ENCODE measurements at places on chromosomes 3 and 15.

GRCh38 chr3:15264486-15264885 lies 58.4 kb downstream of the CAPN7 start:
- DNase-seq: no peak

DNA sequence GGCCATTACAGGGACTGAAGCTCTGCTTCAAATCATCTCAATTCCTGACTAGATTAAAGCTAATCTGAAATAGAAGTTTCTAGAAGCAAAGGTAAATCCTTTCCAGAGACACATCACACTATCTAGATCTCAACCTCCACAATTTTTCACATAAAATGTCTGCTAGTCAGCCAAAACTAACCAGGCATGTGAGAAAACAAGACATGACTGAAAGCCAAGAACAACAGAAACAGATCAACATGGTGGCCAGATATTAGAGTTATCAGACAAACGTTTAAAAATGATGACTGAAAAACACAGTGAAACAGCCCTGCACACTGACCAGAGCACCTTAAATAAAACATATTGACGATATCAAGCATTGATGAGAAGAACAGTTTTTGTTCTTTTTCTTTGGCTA lies 59.1 kb downstream of the SUMF1 start:
- DNase-seq: no peak

DNA sequence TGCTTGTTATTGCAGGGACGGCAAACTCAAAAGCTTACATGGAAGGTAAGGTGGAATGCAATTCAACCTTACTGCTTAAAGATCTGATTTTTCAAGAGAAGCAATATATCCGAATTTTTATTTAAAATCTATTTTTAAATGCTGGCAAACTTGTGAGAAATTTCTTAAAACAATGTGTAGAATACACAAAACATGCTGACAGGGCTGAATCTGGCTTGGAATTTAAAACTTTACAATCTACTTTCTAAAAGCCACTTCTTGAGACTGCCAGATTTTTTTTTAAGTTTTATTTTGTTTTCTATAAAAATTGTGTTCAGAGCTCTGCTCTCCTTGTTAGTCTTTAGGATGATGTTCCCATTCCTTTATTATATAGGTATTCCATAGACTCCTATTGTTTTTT lies 146.7 kb downstream of the ADAM10 start:
- DNase-seq: no peak

DNA sequence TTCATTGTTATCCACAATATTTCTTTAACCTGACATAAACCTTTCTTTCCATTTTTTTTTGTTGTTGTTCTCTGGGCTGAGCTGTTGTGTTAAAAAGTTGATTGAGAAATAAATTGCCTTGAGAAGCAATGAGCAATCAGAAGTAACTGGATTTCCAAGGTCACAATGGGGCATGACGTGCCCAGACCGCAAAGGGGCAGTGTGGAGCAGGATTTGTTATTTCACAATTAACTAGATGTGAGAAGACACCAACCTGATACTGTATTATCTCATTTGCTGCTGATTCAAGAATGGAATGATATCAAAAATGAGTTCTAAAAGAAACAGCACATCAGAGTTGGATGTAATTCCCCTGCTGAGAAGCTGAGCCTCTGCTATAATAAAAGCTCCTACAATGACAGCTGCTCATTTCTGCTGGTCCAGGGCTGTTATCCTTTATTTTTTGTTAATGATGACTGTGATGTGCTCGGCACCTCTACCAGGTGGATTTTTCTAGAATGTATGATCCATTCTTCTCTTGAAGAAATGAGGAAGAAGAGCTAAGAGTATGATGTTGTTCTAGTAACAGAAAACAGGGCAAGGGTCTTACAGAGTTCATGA lies 28.1 kb downstream of the CPNE4 start:
- peak; percentile 16 for DNase-seq

DNA sequence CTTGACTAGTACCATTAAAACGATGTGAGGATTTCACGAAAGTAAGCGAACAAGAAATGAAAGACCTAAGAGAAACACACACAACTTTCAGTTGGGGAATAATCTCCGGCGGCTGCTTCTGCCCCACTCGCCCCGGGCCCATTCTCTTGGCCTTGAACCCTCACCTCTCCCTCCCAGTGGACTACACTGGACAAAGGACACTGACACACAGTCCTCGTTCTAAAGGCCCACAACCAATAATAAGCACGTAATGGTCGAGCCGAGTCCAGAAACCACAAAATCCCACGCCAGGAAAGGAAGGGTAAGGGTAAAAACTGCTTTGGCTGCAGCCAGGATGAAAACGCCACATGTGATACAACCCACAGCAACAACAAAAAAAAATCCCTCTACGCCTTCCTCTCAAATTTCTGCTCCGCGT lies 469 bp downstream of the ZNF770 start:
- DNase-seq: peak; percentile 12

DNA sequence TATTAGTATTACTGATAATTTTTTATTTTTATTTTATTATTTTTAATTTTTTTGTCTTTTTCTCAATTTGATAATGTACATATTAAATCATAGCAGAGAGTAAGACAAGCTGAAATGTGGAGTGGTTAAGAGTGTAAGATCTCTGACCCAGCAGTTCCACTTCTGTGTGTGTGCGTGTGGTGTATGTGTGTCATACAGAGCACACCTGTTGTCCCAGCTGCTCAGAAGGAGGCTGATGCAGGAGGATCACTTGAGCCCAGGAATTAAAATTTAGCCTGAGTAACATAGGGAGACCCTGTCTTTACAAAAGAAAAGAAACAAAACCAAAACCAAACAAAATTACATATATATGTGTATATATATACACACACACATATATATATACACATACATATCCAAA lies 1.4 kb upstream of the CIDEC start:
- no peak for DNase-seq

GRCh38 chr15:45867281-45867680 lies 232.5 kb downstream of the SQOR start:
- no peak for DNase-seq

GRCh38 chr15:51917493-51917892 lies 54.1 kb downstream of the LEO1 start:
- peak; percentile 53 for DNase-seq

DNA sequence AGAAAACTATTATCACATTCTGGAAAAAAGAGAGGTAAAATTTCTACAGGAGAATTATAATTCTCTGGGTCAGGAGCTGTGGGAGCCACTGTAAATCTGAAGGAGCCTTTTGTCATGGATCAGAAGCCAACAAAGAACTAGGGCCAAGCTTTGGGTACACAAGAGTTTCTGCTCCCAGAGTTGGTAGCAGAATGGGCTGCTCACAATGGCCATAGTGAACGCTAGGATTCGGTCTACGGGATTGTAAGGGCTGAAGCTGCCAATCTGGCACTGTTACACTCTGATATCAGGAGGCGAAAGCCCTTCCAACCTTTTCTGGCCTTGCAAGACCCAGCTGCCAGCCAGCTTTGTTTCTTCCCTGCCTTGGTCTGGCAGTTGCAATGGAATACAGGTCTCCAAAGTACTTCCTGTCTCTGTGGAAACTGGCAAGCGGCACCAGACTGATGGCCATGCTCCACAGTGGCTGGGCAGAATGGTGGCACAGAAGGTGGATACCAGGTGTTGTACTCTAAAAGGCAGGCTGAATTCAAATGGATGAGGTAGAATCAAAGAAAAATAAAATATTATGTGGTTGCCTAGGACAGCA lies 831.7 kb downstream of the CADM2 start:
- no peak for DNase-seq

GRCh38 chr3:72041076-72041475 lies 256.1 kb upstream of the PROK2 start:
- DNase-seq: no peak

All from A172 (cell line).